ENCODE measurements at places on chromosomes 4 and X.

- no peak for DNase-seq
These were observed 529.1 kb upstream of the INTU start for GRCh38 chr4:127103681-127104115.

DNA sequence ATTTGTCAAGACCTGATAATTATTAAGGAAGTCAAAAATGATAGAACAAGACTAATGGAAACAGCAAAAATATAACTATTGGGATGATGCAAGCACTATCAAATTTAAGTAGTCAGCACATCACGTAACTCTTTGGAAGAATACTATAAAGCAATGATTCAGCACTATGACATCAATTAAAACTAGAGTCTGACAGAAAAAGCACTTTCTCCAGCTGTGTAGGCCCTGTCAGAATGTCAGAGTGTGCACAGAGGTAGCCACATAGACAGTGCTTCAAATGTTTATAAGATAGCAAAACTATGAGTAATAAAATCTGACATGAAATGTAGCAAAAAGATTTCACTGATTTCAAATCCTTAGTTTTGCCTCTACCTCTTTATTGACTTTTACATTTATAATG lies 1226.6 kb upstream of the ADGRL3 start:
- DNase-seq = no peak

DNA sequence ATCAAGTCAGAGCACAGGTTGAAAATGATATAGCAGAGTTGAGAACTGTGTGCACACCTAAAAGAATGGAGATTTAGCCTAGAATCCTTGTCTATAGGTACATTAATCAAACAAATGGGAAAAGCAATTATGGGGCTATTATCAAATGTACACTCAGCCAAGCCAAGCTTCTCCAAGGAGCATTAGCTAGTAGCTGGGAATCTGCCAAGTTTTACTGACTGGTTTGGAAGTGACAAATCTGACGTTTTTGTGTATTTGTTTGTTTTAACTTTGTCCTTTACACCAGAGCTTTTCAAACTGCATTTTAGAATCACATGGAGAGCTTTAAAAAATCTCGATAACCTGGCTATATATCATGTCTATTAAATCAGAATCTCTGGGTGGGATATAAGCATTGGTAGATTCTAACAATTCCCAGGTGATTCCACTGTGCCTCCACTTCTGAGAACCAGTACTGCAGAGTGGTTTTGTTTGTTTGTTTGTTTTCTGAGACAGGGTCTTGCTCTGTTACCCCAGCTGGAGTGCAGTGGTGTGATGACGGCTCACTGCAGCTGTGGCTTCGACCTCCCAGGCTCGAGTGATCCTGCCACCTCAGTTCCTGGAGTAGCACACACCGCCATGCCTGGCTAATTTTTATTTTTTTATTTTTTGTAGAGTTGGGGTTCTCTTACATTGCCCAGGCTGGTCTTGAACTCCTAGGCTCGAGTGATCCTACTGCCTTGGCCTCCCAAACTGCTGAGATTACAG lies 279.8 kb downstream of the UNC5C start:
- no peak for DNase-seq

DNA sequence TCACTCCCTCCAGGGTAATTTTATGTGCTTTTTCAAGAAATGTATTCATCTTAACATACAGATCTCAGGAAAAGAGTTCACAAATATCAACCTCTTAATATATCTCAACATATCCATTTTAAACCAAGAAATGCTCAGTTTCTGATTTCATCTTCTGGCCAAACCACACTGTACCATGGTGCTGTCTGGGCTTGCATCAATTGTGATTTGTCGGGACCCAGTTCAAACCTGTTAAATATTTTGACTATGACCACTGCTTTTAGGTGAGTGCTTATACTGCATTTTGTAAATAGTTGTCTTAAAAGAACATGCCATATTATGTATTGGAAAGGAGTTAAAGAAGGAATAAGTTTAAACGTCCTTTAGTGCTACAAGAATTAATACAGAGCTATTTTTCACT lies 352.1 kb downstream of the SPOCK3 start:
- no peak for DNase-seq

- DNase-seq = no peak
These were observed 32.2 kb downstream of the NFKB1 start for GRCh38 chr4:102533348-102533747.

- DNase-seq = no peak
These were observed 15.0 kb upstream of the NAT8L start for GRCh38 chr4:2044119-2044485.

DNA sequence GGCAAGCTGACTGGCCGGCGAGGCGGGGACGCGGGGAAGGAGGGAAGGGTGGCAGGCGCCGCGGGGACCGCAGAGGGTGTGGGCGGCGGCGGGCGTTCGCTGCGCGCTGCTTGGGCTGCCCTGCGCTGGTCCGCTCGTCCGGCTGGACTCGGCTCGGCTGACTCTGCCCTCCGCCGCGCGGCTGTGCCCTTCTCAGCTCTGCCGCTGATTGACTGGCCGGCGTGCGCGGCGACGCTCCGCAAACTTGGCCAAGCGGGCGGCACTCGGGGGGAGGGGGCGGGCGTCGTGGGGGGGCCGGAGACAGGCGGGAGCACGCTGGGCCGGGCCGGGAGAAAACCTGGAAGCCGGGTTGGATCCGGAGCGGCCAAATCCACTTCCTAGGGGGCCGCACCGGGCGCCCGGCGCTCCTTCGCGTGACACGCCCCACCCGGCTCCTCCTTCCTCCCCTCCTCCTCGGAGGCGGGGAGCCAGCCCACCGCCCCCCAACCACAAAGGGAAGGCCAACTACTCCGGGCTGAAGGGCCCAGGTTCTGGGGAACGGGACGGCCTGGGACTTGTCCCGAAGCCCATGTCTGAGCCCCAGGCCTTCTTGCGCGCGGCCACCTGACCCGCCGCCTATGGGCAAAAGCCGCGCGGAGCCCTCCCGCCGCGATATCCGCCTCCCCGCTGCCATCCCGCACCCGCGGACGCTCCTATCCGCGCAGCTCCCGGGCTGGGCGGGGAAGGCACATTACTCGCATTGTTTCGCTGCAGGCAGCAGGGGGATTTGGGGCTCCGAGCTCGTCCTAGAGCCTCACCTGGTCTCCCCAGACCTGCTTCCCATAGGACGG lies at the start of gene GPC4:
TSS of gene GPC4 (minus strand) at position 214 of the 830 bp plus-strand sequence. CDS start 524 bp downstream, outside the sequence.
- no peak for DNase-seq

GRCh38 chr4:122746485-122746965 lies 14.0 kb downstream of the BBS12 start:
- DNase-seq = no peak

GRCh38 chr4:152451496-152451895 lies 84.4 kb downstream of the FBXW7 start:
- no peak for DNase-seq

- no peak for DNase-seq
These were observed 172.3 kb downstream of the SHROOM3 start for GRCh38 chr4:76607266-76607799.

DNA sequence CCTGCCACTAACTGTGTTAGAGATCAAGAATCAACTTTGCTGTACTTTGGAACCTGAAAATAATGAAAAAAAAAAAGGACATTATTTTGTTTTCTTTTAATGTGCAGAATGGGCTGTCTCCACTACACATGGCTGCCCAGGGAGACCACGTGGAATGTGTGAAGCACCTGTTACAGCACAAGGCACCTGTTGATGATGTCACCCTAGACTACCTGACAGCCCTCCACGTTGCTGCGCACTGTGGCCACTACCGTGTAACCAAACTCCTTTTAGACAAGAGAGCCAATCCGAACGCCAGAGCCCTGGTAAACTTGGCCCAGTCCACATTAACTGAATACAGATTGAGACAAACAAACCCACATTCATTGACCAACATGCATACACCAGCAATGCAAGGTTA lies 206.2 kb downstream of the ANK2 start:
- DNase-seq = no peak

DNA sequence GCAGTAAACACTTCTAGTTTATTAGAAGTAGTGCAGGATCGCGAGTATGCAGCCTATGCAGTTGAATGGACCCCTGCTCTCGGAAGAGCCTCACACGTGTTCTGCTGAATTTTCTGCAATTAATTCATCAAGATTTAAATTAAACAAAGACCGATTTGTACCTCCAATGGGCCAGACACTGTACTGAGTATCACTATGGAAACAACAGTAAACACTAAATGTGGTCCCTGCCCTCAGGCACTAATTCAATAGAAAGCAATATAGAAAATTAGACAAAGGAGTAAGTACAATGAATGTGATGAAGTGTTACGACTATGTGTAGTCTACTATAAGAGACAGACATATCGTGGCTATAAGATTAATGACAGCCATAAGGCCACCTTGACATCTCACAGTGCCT lies 740.3 kb upstream of the FRG1 start:
- no peak for DNase-seq
